NCI-H82 (cell line): ENCODE measurements at places on chromosomes 7 and 10.

- DNase-seq, result no peak
Observed at GRCh38 chr10:60828489-60828852, 50.2 kb downstream of the CDK1 start.

DNA sequence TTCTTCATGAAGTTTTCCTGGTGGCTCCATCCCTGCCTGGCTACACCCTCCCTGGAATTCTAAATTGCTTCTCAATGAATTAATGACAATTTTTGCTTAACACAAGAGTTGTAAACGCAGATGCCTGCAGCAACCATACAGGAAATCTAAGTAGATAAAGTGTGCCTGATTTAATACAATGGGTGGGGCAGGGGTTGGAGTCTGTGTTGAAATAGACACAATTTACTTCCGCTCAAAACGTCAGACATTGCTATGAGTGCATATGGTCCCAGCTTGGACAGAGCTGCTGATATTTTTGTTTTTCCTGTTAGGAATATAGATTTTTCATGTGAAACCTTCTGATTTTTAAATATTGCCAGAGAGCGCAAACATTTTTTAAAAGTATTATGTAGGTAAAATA is 1235.0 kb upstream of the SORCS1 start:
- no peak for DNase-seq

GRCh38 chr10:123600177-123600576 is 66.0 kb upstream of the GPR26 start:
- DNase-seq, result no peak

DNA sequence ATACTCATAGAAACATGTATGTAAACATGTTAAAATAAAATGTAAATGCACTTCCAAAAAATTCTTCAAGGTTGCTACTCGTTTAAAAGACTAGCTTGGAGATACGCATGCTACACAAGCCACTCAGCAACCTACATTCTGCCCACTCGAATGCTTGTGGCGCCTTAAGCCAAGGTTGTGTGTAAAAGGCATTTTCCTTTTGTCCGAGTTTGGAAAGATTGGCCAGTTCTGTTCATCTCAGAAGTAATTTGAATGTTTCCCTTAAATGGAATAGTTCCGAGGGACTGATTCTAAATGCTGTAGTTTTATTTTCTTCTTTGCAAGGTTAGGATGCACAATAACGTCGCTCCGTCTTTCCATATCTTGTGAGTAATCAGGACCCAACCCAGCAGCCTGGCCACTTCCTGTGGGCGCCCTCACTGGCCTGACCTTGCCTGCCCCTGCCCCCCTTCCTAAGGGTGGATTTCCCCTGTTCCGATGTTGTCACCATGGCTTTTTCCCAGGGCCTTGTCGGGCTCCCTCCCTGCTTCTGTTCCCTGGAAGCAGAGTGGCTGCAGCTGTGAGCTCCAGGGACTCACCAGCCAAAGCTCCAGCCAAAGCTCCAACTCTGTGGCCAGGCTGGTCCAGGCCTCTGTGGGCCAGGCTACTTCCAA is 70.6 kb downstream of the PTPRE start:
- no peak for DNase-seq

GRCh38 chr10:132585732-132586722 is 48.4 kb downstream of the INPP5A start:
- DNase-seq, result no peak

DNA sequence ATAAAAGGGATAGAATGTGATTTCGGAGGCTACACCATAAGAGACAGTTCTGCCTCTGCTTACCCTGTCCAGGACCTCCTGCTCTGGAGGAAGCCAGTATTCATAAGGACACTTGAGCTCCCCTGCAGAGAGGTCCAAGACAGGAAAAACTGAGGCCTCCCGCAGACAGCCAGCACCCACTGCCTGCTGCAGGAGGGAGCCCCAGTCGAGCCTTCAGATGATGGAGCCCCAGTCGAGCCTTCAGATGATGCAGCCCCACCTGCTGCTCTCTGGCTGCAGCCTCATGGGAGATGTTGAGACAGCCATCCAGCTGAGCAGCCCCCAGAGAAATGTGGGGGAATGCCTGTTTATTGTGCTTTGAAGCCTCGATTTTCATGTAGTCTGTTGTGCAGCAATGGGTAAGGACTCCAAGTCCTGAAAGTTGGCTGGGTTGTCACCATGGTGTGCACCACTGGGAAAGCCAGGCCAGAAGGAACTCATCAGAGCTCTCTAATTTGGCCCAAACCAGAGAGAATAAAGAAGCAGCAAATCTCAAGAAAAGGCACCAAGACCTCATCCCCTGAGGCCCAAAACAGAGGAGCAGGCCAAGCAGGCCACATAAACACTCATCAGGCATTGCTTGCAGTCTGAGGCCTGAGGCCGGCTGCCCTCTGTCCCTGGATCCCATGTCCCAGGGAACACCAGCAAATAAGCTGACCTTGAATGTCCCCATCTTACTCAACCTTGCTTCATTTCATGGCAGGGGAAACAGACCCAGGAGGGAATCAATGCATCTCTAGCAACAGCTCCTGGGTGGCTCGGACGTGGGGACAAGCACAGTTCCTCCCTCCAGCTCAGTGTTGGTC is 30.9 kb downstream of the CALML5 start:
- no peak for DNase-seq

DNA sequence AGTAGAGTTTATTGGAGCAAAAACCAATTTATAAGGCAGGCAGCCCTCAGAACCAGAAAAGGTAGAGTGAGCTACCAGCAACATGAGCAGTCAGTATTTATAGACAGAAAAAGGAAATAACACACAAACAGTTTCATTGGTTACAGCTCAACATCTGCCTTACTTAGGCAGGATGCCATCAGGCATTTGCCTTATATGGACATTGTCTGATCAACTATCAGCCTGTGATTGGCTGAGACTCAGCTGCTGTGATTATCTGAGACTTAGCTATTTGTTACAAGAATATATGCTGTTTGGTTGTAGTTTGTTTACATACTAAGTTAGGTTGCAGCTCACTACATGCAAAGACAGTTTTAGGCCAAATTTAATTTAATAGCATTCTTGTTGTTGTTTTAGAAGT is 60.4 kb upstream of the CDK1 start:
- peak; percentile 1 for DNase-seq

GRCh38 chr10:4017336-4017735 is 232.3 kb upstream of the KLF6 start:
- no peak for DNase-seq

DNA sequence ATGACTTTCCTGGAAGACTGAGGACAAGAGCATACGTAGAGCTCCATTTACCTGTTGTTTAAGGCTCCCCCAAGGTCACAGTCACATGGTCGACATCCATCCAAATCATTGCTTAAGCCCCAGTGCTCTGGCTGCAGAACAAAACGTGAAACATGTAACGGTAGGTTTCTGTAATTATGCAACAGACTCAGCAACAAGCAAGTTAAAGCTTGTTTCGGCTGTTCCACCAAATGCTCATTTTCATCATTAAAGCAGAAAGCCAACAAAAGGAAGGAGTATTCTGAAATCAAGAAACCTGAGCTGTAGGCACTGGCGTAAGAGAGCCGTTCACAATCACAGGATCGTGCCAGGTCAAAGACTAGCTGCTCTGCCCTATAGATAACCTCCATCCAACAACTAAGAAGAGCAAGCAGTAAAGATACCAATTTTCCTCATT is 30.0 kb downstream of the LAMB1 start:
- DNase-seq, result no peak

- peak; percentile 68 for DNase-seq
Observed at GRCh38 chr7:37920305-37920848, at the start of gene EPDR1. TSS of gene EPDR1 (plus strand) at chr7:37920640. CDS start at chr7:37920940, 300 bp downstream.

- no peak for DNase-seq
Observed at GRCh38 chr7:22481726-22482125, 18.3 kb downstream of the STEAP1B start.

DNA sequence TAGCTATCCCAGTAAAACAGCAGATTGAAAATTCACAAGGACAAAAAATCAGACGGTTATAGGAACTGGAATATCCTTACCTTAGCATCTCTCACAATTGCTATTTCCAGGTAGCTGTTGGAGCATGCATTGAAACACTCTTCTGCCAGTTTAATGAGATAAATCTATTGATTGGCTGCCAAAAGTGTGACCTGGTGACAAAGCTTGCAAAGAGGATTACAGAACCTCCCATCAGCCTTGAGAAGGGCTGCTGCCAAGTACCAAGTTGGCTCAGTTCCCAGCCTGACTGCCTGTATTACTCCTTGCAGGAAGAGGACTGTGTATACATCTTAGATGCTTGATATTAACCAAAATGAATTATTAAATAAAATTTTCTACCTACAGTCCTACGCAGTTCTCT is 5.1 kb downstream of the PRLHR start:
- peak; percentile 95 for DNase-seq

DNA sequence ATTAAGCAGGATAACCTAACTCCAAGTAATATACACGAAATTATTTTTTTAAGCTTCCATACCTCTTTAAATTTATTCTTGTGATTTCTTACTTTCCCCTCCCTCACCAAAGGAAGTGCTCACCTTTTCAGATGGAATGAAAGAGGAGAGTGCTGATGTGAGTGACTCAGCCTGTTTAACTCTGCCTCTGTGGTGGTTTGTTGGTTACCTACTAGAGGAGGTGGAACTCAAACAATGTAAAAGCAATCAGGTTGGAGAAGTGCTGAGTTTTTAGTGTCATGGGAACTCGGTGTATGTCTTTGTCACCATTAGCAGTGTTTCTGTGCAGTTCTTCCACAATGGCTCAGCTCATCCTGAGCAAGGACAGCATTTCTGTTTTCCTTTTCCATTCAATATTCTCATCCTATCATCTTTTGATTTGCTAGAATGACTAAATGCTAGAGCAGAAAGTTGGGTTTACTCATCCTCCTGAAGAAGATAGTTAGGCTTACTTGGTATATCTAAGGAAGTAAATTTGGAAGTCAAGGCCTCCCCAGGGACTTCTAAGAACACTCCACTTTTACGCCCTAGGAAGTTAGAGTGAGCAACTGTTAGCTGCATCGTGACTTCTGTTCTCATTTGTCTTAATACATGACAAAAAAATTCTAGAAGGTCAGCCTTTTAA is 6.0 kb downstream of the ADD3 start:
- DNase-seq, result no peak

- no peak for DNase-seq
Observed at GRCh38 chr10:33950206-33950605, 615.7 kb upstream of the NRP1 start.

DNA sequence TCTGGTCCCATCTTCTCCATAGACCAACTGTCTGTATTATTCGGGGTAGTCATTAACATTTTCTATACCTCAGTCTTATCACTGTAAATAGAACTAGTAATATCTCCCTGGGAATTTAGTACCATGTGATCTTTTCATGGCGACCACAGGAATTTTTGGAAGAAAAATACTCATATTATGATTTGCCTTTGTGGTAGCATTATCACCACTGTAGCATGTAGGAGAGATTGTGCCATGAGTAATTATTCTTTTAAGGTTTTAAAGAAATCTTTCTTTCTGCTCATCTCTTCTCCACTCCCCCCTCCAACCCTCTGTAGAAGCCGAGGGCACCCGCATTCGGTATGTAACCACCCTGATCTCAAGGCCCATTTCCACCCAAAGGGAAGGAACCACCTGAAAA is 25.0 kb downstream of the ZNF365 start:
- DNase-seq, result no peak

- DNase-seq, result no peak
Observed at GRCh38 chr10:120328647-120329046, 128.4 kb upstream of the PLPP4 start.

DNA sequence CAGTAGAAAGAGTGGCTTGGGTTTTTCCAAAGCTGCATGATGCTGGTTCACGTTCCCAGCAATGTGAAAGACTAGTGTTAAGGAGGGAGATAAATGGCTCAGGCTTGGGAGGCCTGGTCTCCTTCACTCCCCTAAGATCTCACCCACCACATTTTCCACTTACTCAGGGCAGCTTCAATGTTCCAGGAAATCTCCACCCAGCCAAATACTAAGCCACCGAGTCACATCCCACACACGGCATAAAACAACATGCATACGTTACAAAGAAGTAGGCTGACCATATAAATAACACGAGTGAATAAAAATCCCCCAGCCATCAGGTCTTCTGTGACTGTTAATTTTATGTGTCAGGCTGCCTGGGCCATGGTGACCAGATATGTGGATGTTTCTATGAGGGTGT is 303.5 kb downstream of the SFMBT2 start:
- no peak for DNase-seq
